ENCODE measurements at places on chromosomes 6 and 20.

GRCh38 chr6:122726649-122727048 lies 52.9 kb upstream of the FABP7 start:
- no peak for DNase-seq

GRCh38 chr6:136524339-136524935 lies 25.8 kb downstream of the MAP7 start:
- DNase-seq: no peak

DNA sequence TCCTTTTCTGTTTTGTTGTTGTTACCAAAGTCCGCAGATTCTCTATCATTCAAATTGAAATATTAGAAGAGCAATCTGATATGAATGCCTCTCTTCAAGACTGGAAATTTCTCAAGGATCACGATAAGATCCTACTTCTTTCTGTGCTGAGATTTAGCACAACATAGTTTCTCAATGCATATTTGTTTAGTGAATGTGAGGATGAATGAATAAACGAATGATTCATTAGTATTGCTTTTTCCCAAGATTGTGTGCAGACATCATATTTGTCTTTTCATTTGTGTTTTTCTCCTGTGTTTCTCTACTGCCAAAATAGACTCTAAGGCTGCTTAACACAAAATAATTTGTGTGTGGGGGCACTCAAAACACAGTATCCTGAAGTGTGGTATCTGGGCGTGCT lies 862.7 kb upstream of the MAP3K7 start:
- no peak for DNase-seq

- DNase-seq: no peak
Observed at GRCh38 chr6:47170617-47170947, 128.4 kb upstream of the ADGRF1 start.

GRCh38 chr6:37308069-37308815 lies 45.5 kb upstream of the RNF8 start:
- DNase-seq: no peak

DNA sequence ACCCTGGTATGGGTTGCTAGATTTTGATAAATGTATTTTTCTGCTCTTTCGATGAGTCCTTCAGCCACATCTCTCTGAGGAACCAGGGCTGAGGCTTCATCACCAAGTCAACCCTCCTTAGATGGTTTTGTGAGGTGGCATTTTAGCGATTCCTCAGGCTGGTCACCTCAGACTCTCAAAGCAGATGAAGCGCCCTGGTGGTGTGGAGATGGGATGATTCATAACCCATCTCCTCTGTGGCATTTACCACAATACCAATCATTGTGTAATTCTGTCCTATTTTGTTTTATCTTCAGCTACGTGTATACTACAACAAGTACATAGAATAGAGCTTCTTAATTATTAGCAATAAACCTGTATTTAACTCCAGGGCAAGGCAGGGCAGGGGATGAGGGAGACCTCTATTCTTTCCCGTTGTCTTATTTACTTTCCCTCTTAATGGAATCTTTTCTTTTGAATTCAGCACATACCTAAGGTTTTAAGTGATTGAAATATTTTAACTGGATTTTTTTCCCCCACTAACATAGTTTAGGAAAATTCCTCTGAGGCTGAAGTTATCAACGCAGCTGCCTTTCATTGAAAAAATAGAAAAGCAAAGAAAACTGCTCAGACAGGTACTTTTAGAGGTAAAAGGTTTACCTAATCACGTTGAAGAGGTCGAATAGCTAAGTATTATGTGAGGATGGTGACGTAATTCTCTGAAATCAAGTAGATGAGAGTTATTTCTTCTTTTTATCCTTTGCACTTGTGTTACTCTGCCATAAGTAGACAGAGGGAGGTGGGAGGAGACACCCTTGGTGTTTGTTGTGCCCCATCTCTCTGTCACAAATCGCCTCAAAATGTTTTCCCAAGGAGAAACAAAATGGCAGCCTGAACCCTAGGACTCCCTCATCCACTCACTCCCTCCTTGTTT lies 57.4 kb upstream of the EDN3 start:
- DNase-seq: no peak

DNA sequence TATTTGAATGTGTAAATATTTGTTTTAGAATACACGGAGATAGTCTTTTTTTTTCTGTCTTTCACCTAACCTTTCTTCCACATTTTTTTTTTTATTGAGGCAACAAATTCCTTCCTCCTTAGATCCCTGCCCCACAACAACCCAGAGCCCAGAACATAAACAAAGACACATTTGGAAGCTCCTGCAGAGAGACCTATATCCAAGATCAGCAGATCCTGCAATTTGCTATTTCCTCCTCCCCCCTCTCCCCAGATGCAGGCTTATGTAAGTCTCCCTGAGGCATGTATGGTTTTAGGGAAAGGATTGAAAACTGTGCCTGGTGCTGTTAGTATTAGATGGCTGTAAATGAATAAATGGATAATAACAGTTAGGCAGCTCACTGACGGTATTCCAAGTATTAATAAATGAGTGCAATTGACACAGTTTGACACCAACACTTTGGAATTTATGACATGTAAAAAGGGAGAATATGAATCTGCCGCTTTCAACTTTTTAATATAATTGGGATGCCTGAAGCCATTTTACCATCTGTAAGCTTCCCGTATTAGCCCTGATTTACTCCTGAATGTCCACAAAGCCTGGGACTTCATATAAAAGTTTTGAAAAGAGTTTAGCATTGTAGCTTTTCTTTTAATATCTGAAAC lies 608.3 kb upstream of the CITED2 start:
- DNase-seq: no peak

- no peak for DNase-seq
Observed at GRCh38 chr6:70557998-70558397, 8.7 kb upstream of the SDHAF4 start.

DNA sequence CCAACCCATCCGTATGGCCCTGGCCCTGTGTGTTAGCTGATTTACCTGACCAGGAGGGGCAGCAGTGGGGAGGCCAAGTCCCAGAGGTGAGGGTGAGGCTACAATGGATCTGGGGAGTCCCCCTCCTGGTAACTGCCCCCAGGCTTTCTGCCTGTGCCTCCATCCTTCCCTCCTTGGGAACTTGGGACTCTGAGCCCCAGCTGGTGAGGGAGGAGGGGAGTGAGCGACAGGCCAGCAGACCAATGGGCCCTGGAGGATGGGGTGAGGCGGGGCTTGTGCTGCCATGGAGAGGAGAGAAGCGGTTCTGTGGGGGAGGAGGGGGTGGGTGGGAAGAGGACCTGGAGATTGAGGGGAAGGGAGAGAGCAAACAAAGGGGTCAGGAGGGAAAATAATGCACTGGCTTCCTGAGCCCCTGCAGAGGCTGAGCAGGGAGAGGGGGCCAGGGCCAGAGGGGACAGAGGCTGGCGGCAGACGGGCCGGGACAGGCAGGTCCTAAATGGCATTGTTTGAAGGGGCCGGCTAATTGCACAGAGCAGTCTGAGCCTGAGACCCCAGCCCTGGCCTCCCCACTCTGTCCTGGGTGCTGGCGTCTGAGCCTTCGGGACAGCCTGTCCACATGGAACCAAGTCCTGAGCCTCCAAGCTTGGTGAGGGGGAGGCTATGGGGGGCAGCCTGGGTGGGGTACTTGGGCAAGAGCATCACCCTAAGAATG lies 17.5 kb downstream of the DNMT3B start:
- DNase-seq: no peak

GRCh38 chr20:21326700-21327099 lies 23.6 kb downstream of the XRN2 start:
- no peak for DNase-seq

DNA sequence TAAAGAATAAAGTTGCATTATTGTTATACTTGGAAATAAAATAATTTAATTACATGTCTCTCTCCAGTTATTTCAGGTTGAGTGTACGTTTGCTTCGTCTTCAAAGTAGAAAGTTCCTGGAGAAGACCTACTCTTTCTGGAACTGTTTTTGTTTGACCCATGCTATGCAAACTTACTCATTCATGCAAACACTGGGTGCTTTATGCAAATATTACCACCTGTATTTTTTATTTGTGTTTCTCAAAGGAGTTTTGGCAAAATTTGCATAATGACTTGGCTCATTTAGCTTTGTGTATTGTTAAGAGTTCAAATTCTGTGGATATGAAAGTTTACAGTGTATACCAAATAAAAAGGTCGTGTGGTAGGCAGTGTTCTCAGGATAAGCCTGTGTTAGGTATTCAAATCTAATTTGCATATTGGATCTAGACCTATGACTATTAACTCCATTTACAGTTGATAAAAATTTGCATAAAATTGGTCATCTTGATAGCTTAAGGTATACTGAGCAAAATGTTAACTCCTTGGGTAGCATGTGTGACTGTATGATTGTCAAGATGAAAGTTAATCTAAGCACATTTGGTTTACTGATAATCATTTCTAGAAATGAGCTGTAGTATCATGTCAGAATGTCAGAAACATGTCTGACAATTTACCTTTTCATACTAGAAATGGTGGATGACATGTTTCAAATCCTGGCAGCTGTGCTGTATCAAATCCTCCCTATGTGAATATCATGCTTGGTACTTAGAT lies 65.2 kb downstream of the CDKAL1 start:
- DNase-seq: no peak

DNA sequence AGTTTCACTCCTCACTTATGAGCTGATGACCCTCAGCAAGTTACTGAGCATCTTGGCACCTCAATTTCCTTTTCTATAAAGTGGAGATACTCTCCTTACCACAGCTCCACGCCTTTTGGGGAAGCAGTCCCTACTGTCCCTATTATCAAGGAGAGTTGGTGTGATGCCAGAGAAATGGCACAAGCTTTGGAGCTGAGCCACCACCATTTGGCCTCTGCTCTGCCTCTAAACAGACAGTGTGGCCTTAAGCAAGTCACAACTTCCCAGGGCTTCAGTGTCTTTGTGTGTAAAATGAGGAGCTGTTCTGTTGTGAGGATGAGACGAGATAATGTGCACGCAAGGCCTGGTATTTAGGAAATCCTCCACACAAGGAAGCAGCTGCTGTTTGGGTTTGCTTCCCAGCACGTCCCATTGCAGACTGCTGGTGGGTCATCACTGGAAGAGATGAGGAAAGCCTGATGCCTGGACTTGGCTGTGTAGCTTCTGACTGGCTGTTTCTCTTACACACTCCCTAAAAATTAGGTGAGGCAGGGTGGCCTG lies 18.5 kb downstream of the NSFL1C start:
- no peak for DNase-seq

DNA sequence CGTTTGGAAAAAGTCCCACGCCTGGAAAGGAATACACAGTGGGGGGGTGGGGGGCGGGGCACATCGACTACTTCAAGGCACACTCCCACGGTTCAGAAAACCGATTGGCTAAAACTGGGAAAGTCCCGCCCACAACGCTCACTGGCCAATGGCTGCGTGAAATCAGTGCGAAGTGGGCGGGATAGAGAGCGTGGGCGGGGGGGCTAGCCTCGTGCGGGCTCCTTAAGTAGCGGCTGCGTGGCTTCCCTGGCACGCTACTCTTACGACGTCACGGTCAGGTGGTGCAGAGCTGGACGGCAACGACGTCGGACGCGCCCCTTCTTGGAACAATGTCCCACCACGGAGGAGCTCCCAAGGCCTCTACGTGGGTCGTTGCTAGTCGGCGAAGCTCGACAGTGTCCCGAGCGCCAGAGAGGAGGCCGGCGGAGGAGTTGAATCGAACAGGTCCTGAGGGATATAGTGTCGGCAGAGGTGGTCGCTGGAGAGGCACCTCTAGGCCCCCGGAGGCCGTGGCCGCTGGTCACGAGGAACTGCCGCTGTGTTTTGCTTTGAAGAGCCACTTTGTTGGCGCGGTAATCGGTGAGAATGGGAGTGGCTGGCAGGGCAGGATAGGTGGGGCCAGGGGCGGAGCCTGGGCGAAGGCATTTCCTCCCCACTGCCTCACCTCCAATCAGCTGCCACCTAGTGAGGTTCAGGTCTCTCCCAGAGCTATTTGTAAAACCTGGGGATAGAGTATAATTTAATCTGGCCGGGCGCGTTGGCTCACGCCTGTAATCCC lies at the start of gene DDX43:
Gene DDX43 (plus strand): TSS at position 252 of the 778 bp plus-strand sequence. CDS start 78 bp downstream, at position 330.
- DNase-seq: peak; percentile 7

- no peak for DNase-seq
Observed at GRCh38 chr20:25865715-25866656, 169.3 kb upstream of the ZNF337 start.

GRCh38 chr6:147508866-147509608 lies 547 bp downstream of the SAMD5 start:
- no peak for DNase-seq
